Fibroblast of pulmonary artery (primary cell): ENCODE measurements at places on chromosomes 4 and X.

DNA sequence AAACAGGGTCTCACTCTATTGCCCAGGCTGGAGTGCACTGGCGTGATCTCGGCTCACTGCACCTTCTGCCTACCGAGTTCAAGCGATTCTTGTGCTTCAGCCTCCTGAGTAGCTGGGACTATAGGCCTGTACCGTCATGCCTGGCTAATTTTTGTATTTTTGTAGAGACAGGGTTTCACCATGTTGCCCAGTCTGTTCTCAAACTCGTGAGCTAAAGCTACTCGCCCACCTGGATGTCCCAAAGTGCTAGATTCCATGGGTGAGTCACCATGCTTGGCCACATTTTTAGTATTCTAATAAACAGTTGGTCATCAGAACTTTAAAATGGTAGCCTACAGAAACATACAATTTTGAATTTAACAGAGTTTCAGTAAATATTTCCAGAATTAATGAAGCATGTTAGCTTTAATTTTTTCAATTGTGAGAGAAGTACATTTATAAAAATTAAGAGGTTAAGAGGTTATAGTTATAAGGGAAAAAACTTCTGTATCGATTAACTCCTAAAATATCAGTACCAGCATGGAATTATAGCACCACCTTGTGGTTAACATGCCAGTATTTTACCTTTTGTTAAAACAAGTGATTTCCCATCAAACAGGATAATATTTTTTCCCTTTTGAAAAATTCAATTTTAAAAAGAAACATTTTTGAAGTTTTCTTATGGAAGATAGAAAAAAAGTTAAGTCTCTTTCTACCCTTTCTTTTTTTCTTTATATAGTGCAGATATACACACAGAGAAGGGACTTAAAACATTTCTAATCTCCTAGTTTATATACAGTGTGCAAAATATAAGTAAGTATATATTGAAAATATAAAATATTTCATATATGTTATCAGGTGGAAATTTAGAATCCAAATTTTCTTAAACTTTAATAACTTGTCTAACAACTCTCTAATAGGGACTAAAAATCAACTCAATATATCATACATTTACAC is 35.4 kb downstream of the CEP44 start:
- peak; percentile 67 for DNase-seq

DNA sequence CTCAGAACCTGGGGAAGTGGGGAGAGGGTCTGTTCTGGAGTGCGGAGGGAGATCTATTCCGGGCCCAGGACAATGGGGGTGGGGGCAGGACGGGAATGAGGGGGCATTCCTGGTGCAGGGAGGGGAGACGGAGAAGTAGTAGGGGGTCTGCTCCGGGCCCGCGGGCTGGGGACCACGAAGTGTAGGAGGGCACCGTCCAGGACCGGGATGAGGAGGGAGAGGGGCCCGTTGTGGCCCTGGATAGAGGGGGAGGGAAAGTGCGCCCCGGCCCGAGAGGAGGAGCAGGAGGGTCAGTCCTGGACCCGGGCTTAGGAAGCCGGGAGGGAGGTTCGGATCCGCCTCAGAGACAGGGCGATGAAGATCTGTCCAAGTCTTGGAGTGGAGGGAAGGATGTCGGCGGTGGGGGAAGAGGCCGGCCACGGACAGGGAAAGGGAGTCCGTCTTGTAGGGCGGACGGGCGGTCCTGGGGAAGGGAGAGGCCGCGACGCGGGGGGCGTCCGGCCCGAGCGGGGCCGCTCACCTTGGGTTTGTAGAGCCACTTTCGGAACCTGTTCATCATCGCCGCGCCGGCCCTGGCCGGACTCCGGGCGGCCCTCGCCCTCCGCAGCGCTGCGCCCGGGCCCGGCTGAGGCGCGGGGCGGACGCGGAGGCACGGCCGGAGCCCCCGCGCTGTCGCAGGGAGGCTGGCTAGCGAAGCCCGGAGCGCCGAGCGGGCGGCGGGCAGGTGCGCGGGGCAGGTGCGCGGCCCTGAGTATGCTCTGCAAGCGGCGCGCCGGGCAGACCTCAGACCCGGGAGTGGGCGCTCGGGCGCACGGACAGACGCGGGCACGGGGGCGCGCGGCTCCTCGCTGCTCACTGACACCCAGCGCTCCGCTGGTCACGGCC is at the start of gene ZFYVE28:
ZFYVE28 (minus strand) TSS at position 881 of the 885 bp plus-strand sequence; CDS start at position 559, 322 bp downstream.
- DNase-seq = peak; percentile 36

- DNase-seq = no peak
Observed at GRCh38 chr4:55270481-55270880, 75.6 kb upstream of the SRD5A3 start.

GRCh38 chr4:1842993-1843448 is 12.9 kb downstream of the LETM1 start:
- DNase-seq = peak; percentile 87

DNA sequence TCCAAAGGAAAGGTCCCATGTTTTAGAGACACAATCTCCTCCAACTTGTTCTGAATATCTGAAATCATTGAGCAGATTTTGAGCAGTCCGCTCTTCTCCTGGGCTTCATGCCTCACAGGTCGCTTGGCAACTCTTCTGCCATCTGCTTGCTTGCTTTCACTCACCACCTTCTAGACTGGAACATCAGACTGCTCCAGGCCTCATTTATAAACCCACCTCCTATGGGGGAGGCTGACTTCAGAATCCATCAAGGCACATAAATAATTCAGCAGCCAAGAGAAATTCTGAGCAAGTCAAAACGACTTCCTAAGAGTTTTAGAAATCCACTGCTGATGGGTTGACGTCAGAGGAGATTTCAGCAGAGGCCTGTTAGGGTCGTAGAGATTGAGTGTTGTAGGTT is 64.1 kb downstream of the FAM184B start:
- DNase-seq = no peak
